ENCODE measurements at places on chromosomes 2 and 18.

DNA sequence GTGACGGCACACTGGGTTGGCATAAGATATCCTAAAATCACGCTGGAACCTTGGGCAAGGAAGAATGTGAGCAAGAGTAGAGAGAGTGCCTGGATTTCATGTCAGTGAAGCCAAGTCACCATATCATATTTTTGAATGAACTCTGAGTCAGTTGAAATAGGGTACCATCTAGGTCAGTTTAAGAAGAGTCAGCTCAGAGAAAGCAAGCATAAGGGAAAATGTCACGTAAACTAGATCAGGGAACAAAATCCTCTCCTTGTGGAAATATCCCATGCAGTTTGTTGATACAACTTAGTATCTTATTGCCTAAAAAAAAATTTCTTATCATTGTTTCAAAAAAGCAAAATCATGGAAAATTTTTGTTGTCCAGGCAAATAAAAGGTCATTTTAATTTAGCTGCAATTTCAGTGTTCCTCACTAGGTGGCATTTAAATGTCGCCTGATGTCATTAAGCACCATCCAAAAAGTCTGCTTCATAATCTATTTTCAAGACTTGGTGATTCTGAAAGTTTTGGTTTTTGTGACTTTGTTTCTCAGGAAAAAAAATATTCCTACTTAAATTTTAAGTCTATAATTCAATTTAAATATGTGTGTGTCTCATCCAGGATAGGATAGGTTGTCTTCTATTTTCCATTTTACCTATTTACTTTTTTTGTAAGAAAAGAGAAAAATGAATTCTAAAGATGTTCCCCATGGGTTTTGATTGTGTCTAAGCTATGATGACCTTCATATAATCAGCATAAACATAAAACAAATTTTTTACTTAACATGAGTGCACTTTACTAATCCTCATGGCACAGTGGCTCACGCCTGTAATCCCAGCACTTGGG is 19.6 kb downstream of the RSAD2 start:
- no peak for DNase-seq

DNA sequence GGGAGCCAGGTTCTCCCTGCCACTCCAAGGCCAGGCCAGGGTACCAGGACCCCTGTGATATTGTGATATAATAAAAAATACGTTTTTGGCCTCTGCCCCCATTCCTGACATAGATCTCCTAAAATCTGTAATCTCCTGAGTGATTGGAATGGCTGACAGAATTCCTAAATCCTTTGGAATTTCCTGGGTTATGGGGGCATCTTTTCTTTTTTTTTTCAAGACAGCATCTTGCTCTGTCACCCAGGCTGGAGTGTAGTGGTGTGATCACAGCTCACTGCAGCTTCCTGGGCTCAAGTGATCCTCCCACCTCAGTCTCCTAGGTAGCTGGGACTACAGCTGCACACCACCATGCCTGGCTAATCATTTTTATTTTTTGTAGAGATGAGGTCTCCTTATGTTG is 26.2 kb upstream of the TUBB6 start:
- DNase-seq: no peak

DNA sequence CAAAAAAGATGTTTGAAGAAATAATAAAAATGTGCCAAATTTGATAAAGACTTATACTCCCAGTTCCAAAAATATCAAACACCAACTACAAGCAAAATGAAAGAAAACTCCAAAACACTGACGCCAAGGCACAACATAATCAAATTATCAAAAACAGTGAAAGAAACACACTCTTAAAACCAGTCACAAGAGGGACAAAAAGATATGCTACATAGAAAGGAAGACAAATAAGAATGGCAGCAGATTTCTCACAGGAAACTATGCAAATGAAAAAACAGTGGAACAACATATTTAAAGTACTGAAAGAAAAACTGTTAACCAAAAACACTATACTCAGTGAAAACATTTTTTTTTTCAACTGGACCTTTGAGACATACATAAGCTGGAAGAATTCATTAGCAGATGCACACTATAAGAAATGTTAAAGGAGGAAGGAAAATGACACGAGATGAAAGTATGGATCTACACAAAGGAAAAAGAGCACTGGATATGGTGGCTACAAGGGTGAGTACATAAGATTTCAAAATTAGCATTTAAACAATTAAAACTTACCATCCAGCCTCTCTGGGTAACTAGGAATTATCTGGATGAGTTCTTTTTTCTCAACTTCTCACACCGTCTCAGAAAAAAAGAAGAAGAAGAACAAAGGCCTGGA is 94.0 kb upstream of the ACVR1C start:
- DNase-seq: no peak

- no peak for DNase-seq
Observed at GRCh38 chr18:49031511-49032188, 80.9 kb upstream of the SMAD7 start.

GRCh38 chr2:127270663-127271062 is 23.3 kb downstream of the ERCC3 start:
- no peak for DNase-seq
